Stimulated activated CD8-positive, alpha-beta memory T cell treated with anti-CD3 and anti-CD28 coated beads, Interleukin-15, amount 100 ng/mL, for 48 hours (primary cell): ENCODE measurements at places on chromosomes 6 and 20.

- DNase-seq = peak; percentile 56
These were observed 25.9 kb upstream of the GTSF1L start for GRCh38 chr20:43752561-43753301.

DNA sequence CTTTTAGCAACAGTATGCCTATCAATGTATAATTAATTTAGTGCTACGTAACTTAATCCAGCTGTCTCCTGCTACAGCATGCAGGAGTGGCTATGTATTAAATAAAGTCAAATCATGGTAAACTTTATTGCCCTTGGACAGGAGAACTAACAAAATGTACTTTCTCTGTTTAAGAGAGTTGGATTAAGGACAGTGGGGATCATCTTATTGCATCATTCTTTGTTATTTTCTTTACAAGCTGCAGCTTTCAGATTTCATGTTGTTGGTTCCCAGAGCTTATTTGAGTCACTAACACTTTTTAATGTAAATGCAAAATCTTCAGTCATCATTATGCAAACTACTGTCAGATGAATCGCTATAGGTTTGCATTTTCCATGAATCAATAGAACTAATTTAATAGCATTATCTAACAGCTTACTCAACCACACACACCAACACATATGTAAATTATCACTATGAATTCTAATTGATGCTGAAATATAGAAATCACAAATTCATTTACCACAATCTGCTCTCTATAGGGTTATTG, 424.7 kb downstream of the MMUT start:
- no peak for DNase-seq

- DNase-seq = no peak
These were observed 114.5 kb downstream of the MAP3K5 start for GRCh38 chr6:136677822-136678221.

- DNase-seq = no peak
These were observed 118.1 kb upstream of the PRDM1 start for GRCh38 chr6:105967917-105968602.

DNA sequence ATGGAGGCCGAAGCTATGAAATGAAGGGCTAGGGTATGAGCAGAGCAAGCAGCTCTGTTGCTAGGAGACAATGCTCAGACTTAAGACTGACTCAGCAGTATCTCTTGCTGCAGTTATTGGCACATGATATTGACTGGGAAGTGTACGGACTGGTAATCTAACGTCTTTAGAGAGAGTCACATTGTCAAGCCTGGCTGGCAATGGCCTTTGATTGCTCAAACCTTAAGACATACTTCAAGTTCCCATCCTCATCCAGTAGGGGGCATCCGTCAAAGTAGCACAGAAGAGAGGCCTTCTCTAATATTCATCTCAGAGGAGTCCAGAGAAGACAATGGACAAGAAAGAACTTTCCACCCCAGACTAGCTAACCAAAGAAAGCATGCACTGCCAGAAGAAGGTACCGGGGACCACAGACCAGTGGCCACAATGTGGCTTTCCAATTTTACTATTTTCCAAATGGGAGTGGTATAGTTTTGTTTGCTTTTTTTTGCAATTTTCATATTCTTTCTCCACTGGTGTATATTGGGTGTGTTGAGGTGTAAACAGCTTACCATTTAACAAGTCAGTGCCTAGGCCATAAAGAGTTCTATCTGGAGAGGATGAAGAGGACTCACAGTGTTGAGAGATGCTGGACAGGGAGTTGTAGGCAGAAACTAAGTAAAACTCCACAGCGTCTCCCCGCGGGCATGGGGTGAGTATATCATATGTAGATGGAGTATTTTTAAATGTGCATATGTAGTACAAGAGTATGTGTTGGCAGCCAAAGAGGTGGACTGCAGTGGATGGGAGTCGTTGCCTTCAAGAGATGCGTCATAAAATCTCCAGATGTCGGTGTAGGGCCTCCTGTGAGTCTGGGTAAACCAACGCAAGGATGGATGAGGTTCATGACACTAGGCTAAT, 36.7 kb downstream of the LRFN2 start:
- DNase-seq = no peak
